Activated CD4-positive, alpha-beta T cell treated with anti-CD3 and anti-CD28 coated beads, Interleukin-2, amount 10 ng/mL, durations not matched to agents 24 days and 14 days (primary cell): ENCODE measurements at places on chromosomes 6 and 20. TPM values are rescaled to one million over a fixed set of nuclear protein-coding genes. Genes with fewer than 3 reads are reported as not detected.

The FNDC11 gene
- total RNA-seq = 0.12 and 0.16 TPM in 2 replicates

The NFATC2 gene
- total RNA-seq = 65.0 and 66.4 TPM in 2 replicates

- no peak overlapping the region for H3K27ac ChIP-seq
- H3K36me3 ChIP-seq = no peaks in the 10 kb centered on the region
- no peak overlapping the region for H3K4me3 ChIP-seq
- no peak for DNase-seq
- H3K4me1 ChIP-seq = no peaks in the 10 kb centered on the region
Measured at GRCh38 chr20:58945965-58946631, 35.0 kb upstream of the NELFCD start.

DNA sequence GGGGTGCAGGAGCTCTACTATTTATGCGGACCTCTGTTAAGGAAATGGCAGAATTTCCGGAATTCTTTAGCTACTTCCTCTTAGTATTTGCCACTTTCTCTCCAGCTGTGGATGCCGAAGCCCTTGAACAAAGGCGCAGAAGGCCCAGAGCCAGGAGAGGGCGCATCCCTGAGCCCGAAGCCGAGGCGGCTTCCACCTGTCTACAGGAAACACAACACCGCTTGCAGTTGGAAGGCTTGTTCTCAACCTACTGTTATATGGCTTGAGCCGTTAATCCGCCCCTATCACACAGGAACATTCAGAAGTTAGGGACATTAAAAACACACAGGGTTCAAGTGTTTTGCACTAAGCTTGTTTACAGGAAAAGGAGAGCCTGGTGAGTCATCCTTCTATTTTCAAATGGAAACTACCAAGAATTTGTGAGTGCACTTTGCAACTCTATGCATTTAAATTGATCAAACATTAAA, 417.1 kb downstream of the BCKDHB start:
- peak overlapping the region; percentile 9 for H3K4me3 ChIP-seq
- peaks cover 2% of the 10 kb centered on the region for H3K27me3 ChIP-seq
- peak overlapping the region; percentile 89 for H3K27ac ChIP-seq
- peak; percentile 61 for DNase-seq
- no peaks in the 10 kb centered on the region for H3K36me3 ChIP-seq

The CCDC28A gene
- 17.5 and 19.2 TPM in 2 replicates for total RNA-seq

The CALHM6 gene
- total RNA-seq = 24.8 and 30.7 TPM in 2 replicates

The SLC2A10 gene
- not detected in 2 replicates for total RNA-seq

DNA sequence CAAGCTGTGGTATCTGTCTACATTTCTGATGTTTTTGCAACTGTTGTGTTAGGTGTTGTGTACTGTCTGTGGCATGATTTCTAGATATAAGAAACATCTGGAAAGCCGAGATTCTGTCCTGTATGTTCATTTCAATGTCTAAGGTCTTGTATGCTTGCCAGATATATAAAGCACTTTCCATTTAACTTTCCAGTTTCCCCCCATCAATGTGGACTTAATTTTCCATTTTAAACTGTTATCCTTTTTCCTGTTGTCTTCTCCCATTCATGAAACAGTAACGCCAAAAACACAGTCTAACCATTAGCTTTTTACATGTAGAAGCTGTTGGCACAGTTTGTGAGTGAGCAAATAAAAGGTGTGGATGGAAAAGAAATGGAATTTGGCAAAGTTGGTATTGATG, 181.6 kb downstream of the FARS2 start:
- H3K36me3 ChIP-seq = peaks cover 3% of the 10 kb centered on the region
- no peaks in the 10 kb centered on the region for H3K27me3 ChIP-seq
- DNase-seq = no peak

The CCM2L gene
- total RNA-seq = not detected in 2 replicates

DNA sequence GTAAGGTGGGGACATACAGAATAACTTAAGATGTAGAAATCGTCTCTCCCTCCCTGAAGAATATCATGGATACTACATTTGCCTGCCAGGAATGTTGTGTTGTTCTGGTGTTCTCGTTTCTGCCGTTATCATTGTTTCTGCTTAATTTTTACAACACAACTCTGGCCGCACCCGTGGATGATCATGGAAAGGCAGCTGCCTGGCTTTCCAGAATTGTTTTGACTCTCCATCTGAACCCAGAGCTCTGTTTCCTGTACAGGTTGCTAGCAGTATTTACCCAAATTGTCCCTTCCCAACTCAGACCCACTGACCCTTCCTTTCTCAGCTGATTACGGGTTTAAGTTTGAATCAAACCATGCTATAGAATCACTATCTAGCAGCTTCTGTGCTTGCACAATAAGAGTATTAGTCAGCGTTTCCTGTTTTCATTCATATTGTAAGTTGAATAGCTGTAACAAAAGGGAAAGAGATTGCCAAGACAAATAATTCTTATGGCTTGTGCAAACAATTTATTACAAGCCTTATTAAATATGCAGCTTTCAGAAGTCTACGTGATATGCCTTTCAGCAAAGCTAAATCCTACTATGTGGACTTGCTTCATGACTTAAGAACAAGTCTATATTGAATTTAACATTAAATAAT, 139.0 kb downstream of the MTHFD1L start:
- DNase-seq = no peak
- peaks cover 12% of the 10 kb centered on the region for H3K36me3 ChIP-seq
- no peak overlapping the region for H3K4me3 ChIP-seq
- H3K27ac ChIP-seq = peak overlapping the region; percentile 23

The PRKN gene
- not detected in 2 replicates for total RNA-seq

DNA sequence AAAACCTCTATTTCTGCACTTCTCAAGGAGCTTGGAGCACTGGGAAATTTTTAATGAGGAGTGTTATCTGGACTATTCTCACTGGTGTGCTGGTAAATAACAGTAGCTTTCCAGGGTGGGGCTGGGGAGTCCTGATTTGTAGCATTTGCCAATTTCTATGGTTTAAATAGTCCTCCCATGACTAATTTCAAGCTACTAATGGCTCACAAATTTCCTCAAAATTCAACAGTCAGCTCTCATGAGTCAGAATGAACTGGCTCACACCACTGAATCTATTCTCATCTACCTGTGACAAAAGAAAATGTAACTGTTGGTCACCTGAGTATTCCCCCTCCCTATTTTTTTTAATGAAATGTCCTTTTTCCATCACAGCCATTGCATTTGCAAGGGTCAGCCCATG, 449.6 kb downstream of the KIF16B start:
- H3K4me3 ChIP-seq = no peak overlapping the region
- H3K27ac ChIP-seq = no peak overlapping the region
- H3K27me3 ChIP-seq = no peaks in the 10 kb centered on the region
- H3K4me1 ChIP-seq = no peaks in the 10 kb centered on the region
- no peaks in the 10 kb centered on the region for H3K36me3 ChIP-seq
- no peak for DNase-seq

GRCh38 chr20:4546786-4547185, 174.9 kb upstream of the PRND start:
- H3K36me3 ChIP-seq = no peaks in the 10 kb centered on the region
- peaks cover 32% of the 10 kb centered on the region for H3K27me3 ChIP-seq
- no peak overlapping the region for H3K27ac ChIP-seq
- DNase-seq = peak; percentile 7

The TAAR6 gene
- total RNA-seq = not detected in 2 replicates

DNA sequence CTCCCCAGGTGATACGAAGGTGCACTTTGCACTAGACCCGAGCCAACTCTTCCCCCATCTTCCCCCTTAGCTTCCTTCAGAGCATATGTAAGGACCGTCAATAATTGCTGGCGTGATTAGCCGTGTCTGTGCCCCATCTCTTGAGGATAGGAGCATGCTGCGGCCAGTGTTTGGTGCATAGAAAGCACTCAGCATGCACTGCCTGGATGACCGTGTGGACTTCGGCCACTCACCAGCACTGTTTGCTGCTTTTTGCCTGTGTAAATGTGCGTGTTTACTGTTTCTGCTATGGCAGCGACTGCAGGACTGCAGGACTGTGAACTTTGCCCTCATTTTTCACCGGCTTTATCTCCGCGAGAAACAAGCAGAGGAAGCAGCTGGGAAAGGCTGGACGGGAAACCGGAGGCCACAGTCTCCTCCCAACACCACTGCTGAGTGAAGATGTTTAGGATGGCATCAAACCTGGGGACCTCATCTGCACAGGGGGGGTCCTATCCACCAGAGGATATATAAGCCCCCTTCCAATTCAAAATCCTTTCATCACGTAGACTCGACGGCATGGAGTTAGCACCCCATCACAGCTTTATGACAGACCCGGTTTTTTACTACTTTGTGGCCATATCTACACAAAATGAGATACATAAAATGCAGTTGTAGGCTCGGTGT, 150.6 kb upstream of the AFDN start:
- H3K36me3 ChIP-seq = no peaks in the 10 kb centered on the region
- H3K4me3 ChIP-seq = no peak overlapping the region
- peaks cover 61% of the 10 kb centered on the region for H3K27me3 ChIP-seq

The CD24 gene
- 0.49 and 0.64 TPM in 2 replicates for total RNA-seq

GRCh38 chr6:90003069-90003795, 109.0 kb downstream of the GJA10 start:
- peaks cover 12% of the 10 kb centered on the region for H3K4me1 ChIP-seq
- no peak overlapping the region for H3K27ac ChIP-seq
- DNase-seq = no peak
- no peak overlapping the region for H3K4me3 ChIP-seq
- H3K27me3 ChIP-seq = no peaks in the 10 kb centered on the region

DNA sequence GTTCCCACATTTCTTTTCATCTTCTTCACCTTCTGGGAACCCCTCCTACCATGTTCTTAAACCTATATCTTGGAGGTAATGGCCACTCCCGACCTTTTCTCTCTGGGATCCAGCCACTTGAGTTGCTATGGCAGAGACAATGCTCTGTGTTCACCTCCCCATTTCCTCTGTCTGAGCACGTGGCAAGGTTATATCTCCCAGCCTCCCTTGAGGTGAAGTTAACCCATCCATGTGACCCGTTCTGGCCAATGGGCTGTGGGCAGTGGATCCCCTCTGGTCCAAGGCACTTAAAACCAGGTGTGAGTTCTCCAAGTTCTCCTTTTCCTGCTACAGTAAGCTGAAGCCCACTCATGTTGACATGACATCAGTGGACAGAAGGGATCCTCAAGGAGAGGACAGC, 261.4 kb downstream of the LRFN2 start:
- H3K4me3 ChIP-seq = no peak overlapping the region
- H3K27ac ChIP-seq = no peak overlapping the region
- H3K36me3 ChIP-seq = no peaks in the 10 kb centered on the region
- H3K4me1 ChIP-seq = peaks cover 34% of the 10 kb centered on the region

- no peak overlapping the region for H3K4me3 ChIP-seq
- H3K4me1 ChIP-seq = no peaks in the 10 kb centered on the region
- DNase-seq = no peak
- H3K27ac ChIP-seq = no peak overlapping the region
Measured at GRCh38 chr20:15814911-15815310, 758.3 kb downstream of the KIF16B start.

- H3K27ac ChIP-seq = peak overlapping the region; percentile 92
- DNase-seq = peak; percentile 79
- H3K4me1 ChIP-seq = peaks cover 46% of the 10 kb centered on the region
- H3K36me3 ChIP-seq = no peaks in the 10 kb centered on the region
- H3K4me3 ChIP-seq = peak overlapping the region; percentile 88
- peaks cover 4% of the 10 kb centered on the region for H3K27me3 ChIP-seq
Measured at GRCh38 chr20:17504066-17504897, 26.9 kb downstream of the BFSP1 start.

The VARS2 gene
- total RNA-seq = 74.8 and 84.2 TPM in 2 replicates

The SNX9 gene
- total RNA-seq = 33.7 and 34.0 TPM in 2 replicates

DNA sequence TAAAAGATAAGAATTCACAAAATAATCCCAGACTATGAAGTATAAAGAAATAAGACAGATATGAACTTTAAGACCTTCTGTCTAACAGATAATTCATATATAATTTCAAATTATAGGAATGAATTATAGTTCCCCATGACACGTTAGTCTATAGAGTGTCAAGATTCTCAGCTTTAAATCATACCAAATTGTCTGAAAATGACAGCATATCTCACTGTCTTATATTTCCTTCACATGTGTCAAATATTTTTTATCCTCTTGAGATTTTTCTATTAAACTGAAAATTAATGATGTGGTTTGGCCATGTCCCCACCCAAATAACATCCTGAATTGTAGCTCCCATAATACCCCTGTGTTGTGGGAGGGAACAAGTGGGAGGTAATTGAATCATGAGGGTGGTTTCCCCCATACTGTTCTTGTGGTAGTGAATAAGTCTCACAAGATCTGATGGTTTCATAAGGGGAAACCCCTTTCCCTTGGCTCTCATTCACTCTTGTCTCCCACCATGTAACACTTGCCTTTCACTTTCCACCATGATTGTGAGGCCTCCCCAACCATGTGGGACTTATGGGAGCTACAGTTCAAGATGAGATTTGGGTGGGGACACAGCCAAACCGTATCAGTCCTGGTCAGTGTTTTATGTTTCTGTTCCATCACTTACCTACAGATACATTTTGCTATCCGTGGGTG, 825.3 kb upstream of the GJE1 start:
- no peaks in the 10 kb centered on the region for H3K27me3 ChIP-seq
- H3K4me1 ChIP-seq = no peaks in the 10 kb centered on the region
- no peak for DNase-seq

The LY6G6C gene
- total RNA-seq = not detected in 2 replicates

DNA sequence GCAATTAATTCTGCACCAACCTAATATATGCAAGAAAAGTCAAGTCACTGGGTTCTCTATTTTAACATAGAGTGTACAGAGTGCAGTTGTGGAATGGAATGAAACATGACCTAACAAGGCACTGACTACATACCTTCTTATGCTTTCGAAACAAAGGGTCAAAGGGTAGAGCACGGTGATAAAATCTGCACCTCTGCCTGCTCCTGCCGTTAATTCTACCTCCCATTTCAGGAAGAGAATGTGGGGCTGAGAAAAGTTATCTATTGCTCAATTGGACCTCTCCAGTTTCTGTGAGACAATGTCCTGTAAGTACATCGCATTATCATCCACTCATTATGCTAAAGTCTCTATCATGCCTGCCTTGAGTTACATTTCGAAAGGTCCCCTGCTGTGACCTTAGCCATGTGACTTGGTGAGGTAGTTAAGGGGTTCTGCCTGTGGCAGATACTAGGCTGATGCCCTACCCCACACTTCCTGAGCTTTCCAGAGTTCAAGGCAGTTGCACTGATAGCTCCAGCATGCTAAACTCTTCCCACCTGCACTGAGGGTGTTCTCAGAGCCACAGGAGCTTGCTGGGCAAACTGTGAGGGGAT, 14.0 kb upstream of the MOCS1 start:
- no peaks in the 10 kb centered on the region for H3K36me3 ChIP-seq
- no peaks in the 10 kb centered on the region for H3K4me1 ChIP-seq
- DNase-seq = no peak
- no peaks in the 10 kb centered on the region for H3K27me3 ChIP-seq
- H3K4me3 ChIP-seq = no peak overlapping the region
